Stimulated activated CD4-positive, alpha-beta T cell treated with anti-CD3 and anti-CD28 coated beads, Interleukin-2, amount 100 ng/mL, for 48 hours (primary cell): ENCODE measurements at places on chromosomes 3 and 15.

GRCh38 chr15:26804063-26804804 lies 31.4 kb upstream of the GABRB3 start:
- DNase-seq, result no peak

GRCh38 chr3:172528677-172529076 lies 5.4 kb upstream of the TNFSF10 start:
- no peak for DNase-seq

DNA sequence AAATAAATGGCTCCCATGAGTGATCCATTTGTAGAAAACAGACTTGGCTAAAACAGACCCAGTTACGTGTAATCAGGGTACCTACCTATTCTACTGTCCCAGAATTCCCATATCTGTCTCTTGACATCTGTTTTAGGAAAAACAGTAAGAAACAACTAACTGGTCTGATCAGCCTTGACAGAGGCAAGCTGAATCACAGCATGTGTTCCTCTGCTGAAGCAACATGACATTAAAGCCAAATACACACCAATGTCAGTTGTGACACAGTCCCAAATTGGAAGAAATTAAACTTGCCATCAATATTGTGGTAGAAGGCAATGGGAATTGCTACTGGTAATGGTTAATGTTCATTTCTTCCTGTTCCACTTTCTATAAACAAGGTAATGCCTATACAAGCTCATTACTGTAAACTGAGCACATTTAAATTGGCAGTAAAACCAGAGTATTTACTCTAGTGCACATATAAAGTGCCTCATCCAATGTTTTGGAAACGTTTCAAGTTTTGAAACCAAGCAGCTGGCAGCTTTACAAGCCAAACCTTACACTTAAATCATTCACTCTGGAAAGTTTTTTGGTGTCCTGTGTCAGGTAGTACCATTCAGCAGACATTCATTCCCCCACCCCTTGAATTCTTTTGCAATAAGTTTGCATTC lies 27.0 kb downstream of the ALDH1A2 start:
- no peak for DNase-seq

- DNase-seq, result no peak
Measured at GRCh38 chr15:38587214-38587613, 22.6 kb upstream of the RASGRP1 start.

DNA sequence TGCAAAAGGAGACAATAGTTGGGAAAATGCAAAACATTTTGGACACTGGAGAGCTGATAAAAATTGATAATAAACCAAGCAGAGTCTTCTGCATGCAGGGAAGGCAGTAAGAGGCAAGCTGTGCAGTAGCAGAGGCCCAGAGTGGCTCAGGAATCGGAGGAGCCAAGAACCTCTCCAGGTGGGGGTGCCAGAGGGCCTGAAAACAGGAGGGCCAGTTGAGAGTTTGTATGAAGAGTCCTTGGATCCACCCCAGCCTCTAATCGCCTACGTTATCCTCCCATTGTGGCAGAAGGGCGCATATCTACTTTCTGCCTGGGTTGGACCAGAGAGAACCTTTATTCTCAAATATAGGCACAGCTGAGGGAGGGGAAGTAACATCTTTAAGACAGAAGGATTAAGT lies 48.9 kb upstream of the RBP1 start:
- no peak for DNase-seq

- no peak for DNase-seq
Measured at GRCh38 chr3:11001658-11002021, 9.1 kb downstream of the SLC6A1 start.

GRCh38 chr3:189395825-189396224 lies 224.1 kb downstream of the TPRG1 start:
- DNase-seq, result no peak

- no peak for DNase-seq
Measured at GRCh38 chr3:119305286-119305685, 11.1 kb downstream of the ARHGAP31 start.

DNA sequence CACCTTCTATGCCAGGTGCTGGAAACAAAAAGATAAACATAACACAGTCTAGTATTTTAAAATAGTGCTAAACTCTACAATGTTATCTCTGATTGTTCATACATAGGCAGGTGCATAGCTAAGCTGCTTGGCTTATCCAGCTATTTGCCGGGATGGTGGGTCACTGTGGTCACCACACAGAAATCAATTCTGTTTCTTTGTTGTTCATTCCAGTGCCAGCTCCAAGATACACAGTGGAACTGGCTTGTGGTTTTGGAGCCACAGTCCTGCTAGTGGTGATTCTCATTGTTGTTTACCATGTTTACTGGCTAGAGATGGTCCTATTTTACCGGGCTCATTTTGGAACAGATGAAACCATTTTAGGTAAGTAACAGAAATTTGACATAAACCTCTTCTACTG lies 130.2 kb downstream of the IL1RAP start:
- DNase-seq, result no peak

- no peak for DNase-seq
Measured at GRCh38 chr3:47634996-47635395, 56.3 kb upstream of the CSPG5 start.

GRCh38 chr3:3126477-3127431 lies at the start of gene TRNT1:
Gene TRNT1, plus strand, starts transcription at chr3:3126940. Its CDS starts 2,101 bp downstream, at chr3:3129041.
- peak; percentile 95 for DNase-seq

DNA sequence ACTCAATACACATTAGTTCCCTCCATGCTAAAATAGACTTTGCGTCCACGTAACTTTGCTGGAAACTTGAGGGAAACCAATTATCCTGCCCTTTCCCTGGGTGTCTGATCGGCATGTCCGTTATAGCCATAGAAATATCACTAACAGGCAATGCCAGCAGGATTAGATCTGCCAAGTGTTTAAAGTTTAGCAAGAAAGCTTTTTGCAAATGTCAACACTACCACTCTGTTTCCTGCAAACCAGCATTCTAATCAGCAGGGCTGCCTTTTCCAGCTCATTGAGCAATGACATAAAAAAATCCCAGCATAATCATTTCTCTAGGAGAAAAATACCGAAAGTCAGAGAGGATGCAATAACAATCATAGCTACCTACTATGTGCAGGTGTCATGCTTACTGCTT lies 60.9 kb downstream of the NOX5 start:
- no peak for DNase-seq

DNA sequence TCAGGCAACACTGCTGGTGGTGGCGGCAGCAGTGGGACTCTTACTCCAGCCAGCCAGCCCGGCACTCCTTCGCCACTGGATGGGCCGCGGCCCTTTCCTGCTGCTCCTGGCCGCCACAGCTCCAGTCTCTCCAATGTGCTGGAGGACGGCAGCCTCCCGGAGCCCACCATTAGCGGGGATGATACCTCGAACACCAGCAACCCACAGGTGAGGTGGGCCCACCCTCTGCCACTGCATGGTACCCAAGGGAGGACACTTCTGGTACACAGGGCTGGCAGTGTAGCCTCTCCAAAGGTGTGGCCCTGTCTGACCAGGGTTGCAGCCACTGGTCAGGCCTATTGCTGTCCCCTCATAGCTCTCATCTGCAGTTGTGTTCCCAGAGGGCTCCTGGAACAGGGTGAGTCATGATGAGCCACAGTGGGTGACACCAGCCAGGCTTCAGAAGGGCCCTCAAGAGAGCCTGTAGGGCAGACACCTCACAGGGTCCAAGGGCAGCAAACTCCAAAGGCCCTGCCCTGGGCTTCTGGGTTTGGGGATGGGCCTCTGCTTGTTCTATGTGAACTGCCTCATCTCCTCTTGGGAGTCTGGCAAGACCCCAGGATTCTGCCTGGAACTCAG lies 20.8 kb downstream of the NBEAL2 start:
- no peak for DNase-seq

- DNase-seq, result no peak
Measured at GRCh38 chr15:101233651-101234280, 18.1 kb downstream of the CHSY1 start.

DNA sequence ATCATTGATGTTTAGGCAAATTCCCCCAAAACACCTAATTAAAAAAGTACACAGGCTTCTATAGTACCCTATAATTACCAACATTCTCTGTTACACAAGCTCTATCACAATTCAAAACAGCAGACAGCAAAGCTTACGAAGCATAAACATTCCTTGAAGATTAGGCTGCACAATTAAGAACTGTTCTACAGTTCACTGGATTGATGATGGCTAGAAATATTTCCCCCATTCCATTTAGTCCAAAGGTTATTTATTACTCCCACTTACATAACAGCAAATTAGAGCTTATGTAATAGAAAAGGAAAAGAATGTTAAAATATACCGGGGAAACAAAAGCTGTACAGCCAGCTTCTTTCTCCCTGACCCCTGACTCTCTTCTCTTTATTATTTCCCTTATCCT lies 49.3 kb downstream of the UACA start:
- DNase-seq, result no peak

DNA sequence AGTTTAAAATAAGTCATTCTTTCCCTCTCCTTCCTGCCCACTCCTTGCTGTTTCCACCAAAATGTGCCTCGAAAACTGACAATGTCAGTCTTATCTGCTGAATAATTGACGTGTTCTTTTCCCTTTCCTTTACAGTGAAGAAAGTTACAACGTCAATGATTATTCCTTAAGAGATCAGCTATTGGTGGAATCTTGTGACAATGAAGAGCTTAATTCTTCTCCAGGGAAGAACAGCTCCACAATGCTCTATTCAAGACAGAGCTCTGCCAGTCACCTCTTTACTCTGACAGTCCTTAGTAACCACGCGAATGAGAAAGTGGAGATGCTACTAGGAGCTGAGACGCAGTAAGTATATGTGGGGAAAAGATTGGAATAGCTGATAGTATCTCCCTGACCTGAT lies 84.1 kb downstream of the DHX36 start:
- no peak for DNase-seq

- no peak for DNase-seq
Measured at GRCh38 chr3:72270730-72271129, 485.8 kb upstream of the PROK2 start.

GRCh38 chr3:24460974-24461373 lies 33.7 kb downstream of the THRB start:
- DNase-seq, result no peak

DNA sequence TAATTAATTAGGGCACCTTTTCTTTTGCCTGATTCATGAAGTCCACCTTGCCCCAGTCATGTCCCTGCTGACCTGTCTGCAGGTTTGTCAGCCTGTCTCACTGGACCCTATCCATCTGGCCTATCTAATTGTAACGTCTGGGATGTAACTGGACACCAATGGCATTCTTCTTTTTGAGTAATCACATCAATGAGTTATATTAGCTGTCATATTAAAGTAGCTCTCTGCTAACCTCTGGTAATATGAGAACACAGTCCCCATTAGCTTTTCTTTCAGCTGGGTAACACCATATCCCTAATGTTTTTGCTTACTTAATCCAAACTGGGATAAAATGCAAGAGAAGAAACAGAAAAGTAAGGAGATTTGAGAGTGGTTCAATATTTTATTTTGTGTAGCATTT lies 166.2 kb upstream of the VEPH1 start:
- no peak for DNase-seq

DNA sequence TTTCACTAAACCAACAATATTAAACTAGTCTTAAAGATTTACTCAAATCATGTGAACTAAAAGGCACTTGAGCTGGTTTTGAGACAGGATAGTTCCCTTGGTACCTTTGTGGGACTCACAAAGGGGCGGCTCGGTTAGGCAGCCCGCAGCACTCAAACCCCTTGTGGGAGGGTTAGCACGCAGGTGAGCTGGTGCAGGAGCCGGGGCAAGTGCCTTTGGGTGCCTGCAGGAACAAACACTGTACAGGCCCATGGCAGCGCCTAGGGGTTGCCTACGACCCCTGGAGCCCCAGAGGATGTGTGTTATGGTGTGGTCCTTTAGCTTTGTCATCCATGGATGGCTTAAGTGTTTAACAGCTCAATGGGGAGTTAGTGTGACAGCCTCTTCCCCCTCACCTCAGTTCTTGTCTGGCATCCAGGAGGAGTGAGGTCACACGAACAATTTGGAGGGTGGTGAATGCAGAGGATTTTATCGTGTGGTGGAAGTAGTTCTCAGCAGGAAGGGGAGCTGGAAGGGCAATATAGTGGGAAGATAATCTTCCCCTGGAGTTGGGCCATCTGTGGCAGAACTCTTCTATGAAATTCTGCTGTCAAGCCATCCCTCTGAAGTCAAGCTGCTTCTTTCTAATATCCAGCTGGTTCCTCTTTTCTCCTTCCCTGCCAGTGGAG lies 470.9 kb downstream of the RBMS3 start:
- DNase-seq, result no peak

GRCh38 chr3:66483006-66483405 lies 17.8 kb downstream of the LRIG1 start:
- DNase-seq, result no peak

- DNase-seq, result no peak
Measured at GRCh38 chr3:167032267-167032876, 347.7 kb downstream of the ZBBX start.

- DNase-seq, result no peak
Measured at GRCh38 chr15:70720228-70721016, 42.9 kb downstream of the UACA start.

GRCh38 chr15:74062671-74063070 lies 19.7 kb downstream of the GOLGA6A start:
- DNase-seq, result no peak

- no peak for DNase-seq
Measured at GRCh38 chr3:46929324-46929723, 47.2 kb downstream of the CCDC12 start.

DNA sequence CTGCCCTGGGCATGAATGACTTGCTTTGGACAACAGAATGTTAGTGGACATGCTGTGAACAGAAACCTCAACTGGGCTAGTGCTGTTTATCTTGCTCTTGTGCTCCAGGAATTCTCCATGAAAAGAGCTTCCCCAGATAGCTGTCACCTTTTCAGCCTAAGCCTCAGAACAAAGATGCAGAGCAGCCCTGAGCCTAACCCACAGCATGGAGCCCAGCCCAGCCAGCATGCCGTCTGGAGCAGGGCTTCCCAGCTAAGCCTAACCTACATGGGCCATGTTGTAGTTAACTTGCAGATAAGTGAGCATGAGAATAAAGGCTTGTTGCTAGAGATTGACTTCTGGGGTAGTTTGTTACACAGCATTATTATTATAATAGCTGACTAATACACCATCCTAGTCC lies 48.9 kb downstream of the SCN5A start:
- no peak for DNase-seq

DNA sequence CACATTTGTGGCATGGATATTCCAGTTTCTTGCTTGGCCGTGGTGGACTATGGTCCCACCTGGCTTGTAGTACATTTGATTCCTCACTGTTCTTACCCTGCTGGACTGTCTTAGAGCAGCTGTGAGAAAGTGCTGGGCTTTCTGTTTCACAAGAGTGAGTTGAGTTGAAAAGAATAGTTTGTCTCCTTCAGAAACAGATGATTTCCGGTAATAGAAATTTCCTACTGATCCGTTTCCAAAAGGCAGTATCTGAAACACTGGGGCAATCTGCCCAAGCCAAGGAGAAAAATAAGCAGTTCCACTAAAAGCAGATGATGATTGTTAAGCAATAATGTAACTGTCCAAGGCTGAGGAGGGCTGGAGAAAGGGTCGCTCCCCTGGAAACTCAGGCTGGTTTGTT lies 96.0 kb downstream of the SUCLG2 start:
- DNase-seq, result no peak

- DNase-seq, result no peak
Measured at GRCh38 chr3:166864473-166865467, 515.3 kb downstream of the ZBBX start.
